Activated CD8-positive, alpha-beta memory T cell treated with anti-CD3 and anti-CD28 coated beads for 4 hours (primary cell): ENCODE measurements at places on chromosomes 6 and 20.

GRCh38 chr6:104603108-104603745 is 256.5 kb downstream of the HACE1 start:
- DNase-seq: no peak

GRCh38 chr20:22675341-22675740 is 91.0 kb upstream of the FOXA2 start:
- no peak for DNase-seq

DNA sequence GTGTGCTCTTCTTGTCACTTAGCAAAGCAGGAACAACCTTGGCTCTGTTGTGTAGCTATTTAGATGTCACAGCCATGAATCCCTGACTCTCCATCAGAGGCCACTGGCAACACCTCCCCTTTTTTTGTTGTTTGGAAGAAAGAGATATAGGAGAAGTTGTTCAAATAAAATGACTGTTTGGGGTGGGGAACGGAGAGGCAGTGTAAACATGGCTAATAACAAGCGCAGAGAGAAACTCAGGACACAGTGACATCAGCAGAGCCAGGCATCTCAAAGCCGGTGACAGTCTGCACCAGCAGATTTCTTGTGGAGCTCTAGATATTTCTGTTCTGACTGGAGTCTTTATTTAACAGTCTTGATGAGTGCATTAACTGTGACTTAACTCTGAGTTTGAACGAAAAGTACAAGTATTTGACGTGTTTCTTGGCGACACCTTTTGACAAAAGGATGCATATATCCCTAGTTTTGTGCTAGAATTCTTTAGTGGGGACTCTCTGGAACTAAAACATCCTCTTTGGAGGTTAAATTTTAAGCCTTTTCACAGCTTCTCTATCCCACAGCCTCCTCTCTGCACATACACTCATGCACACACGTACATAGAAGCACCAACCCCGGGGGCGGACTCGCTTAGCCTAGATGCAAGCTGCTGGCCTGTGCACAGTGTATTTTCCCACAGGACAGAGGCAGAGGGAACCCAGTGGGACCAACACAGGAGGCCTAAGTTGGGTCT is 53.8 kb downstream of the ADAT2 start:
- DNase-seq: no peak

DNA sequence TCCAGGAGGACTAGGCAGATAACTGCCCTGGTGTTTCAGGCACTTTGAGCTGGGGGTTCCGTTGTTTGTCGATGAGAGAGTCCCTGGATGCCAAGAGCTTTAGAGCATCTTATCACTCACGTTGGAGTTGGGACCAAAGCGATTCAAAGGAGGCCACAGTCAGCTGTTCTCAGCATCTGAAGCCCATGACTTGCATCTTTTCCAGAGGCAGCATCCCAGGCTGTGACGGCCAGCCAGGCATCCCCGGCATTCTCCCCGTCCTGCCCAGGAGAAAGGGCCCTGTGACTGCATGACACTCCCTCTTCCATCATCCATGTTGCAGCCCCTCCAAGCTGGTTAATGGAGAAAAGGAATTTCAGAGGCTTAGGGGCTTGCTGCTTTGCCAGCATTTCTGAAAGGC is 520.3 kb downstream of the CDH26 start:
- DNase-seq: no peak

DNA sequence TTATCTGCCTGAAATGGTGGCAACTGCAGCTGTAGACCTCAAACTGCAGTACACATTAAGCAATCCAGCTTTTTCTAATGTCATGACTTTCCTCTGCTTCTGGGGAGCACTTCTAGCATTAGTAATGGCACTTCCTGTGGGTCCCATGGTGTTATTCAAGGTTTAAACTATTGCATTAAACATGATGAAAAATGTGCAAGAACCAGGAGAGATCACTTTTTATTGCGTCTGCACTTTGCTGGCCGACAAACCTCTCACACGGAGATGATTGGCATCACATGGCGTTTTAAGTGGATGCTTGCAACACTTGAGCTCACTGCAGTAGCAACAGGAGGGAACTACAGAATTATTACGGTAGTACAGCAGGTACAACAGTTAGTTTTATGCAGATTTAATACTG is 148.4 kb downstream of the HIVEP2 start:
- no peak for DNase-seq

GRCh38 chr6:27478706-27479318 is 5.9 kb upstream of the ZNF184 start:
- DNase-seq: peak; percentile 73

DNA sequence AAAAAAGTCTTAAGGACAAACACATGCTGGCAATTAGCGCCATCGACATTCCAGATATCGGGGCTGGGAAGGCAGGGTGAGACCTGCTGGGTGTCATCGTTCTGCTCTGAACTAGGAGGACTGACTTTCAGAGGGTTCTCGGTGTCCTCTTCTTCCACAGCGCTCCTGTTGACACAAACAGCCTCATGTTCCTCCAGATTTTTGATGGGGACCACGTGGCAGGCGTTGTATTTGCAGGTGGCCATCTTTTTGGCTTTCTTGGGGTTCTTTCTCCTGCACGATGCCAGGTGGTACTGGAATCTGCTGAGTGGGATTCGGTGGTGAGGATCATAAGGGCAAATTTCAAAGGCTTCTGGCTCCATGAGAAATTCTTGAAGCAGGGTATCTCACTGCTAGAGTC is 469 bp downstream of the GTSF1L start:
- DNase-seq: no peak

DNA sequence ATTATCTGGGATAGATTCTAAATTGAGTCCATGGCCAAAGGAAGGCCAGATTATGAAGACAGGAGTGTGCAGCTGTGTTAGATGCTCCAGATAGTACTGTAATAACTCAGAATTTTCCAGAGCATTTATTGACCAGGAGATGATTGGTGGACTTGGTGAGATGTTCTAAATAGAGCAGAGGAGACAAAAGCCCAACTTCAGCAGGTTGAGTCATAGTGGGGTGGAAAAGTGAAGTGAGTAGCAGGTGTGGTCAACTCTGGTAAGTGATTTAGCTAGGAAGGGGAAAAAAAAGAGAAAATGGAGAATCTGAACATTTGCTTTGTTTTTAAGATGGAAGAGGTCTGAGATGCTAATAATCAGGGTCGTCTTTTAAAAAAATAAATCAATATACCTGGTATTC is 227.4 kb downstream of the TMEM200A start:
- no peak for DNase-seq

DNA sequence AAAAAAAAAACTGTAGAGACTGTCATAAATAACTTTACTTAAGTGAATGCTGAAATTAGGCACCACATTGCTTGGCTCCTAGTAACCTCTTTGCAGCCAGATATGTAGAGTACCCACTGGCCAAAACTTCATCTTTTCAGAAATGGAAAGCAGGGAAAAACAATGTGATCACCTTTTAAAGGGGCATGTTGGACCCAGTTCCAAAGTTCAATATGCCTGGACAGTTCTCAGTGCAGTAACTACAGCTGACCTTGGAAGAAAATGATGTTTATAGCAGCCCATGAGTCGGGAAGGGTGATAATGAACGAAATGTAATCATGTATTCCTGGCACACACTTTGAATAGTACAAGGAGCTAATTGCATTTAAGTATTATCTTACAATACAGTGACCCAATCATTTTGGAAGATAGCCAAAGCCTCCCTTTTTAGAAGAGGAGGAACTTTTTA is 93.6 kb upstream of the TAB2 start:
- no peak for DNase-seq

GRCh38 chr6:5338177-5338960 is 77.1 kb downstream of the FARS2 start:
- no peak for DNase-seq
